ENCODE measurements at places on chromosomes 11 and 22.

DNA sequence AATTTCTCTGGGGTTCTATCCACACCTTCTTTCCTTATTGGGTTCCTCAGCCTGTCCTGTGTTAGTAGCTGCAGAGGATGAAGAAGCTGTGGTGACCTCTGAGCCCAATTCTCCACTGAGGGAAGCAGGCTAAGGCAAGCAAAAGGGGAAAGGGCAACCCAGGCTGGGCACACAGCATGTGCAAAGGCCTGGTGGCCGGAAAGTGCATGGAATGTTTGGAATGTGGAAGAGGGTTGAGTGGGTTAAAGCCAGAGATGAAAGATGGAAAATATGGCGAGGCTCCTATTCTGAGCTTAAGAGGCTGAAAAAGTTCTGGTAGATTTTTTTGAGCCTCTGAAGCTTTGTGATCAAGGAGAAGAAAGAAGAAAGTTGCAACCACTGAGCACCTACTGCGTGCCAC is 247.1 kb downstream of the MIAT start:
- DNase-seq = no peak

DNA sequence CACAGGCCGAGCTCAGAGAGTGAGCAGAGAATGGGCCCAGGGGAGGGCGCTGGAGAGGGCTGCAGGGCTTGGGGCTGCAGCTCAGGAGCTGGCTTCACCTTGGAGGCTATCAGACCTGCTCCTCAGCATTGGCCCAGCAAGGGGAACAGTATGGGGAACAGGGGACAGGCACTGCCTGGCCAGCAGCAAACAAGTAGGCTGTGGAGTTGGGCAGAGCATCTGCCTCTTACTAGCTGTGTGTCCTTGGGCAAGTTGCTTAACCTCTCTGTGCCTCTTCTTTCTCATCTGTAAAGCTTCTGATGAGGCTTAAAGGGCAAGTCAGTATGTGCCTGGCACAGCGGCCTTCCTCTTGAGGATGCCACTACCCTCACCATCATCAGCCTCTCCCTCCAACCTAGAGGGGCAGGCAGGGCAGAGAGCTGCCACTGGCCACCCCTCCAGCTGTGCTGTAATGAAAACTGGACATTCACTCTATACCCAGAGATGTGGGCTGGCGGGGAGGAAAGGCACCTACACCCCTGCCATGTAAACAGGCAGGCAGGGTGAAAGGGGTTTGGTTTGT is 7.5 kb upstream of the CDKN1C start:
- no peak for DNase-seq

- no peak for DNase-seq
These were observed 1804.0 kb upstream of the RAG2 start for GRCh38 chr11:38402063-38402462.

DNA sequence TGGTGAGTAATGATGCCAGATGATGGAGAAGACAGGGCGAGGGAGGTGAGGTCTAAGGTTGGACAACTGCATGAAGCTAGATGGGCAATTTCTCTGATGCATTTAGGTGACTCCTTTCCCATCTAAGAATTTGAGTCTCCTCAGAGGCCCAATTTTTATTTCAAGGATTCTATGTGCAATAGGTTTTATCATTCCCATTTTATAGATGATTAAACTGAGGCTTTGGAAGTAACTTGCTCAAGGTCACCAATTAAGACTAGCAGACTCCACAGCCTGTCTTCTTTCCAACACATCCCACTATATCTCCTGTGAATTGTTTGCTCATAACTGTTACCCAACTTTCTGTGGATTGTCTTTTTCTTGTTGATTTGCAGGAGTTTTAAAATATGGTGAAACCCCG is 28.5 kb downstream of the DSCAML1 start:
- no peak for DNase-seq

GRCh38 chr22:19533857-19534256 is 9.6 kb upstream of the CLDN5 start:
- DNase-seq = no peak

- no peak for DNase-seq
These were observed 9.9 kb upstream of the EIF4G2 start for GRCh38 chr11:10818594-10818993.

GRCh38 chr22:24090581-24090980 is 79.5 kb downstream of the CABIN1 start:
- DNase-seq = no peak

DNA sequence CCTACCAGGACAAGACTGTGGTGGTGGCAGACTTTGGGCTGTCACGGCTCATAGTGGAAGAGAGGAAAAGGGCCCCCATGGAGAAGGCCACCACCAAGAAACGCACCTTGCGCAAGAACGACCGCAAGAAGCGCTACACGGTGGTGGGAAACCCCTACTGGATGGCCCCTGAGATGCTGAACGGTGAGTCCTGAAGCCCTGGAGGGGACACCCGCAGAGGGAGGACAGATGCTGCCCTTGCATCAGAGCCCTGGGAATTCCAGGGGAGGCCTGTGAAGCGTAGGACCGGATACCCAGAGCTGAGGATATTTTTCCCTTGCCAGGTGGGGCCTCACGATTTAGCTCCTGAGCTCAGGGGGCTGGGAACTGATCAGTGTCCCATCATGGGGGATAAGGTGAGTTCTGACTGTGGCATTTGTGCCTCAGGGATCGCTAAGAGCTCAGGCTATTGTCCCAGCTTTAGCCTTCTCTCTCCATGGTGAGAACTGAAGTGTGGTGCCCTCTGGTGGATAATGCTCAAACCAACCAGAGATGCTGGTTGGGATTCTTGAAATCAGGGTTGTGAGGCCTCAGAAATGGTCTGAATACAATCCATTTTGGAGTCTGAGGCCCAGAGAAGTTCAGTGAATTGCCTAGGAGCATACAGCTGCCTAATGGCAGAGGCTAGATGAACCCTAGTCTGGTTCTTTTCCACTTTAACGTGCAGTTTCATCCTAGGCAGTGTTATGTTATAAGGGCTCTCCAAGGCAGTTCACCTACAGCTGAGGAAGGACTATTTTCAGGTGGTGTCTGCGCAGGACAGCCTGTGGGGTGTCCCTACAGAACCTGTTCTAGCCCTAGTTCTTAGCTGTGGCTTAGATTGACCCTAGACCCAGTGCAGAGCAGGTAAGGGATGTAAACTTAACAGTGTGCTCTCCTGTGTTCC is 19.5 kb downstream of the PIK3IP1 start:
- DNase-seq = peak; percentile 70

GRCh38 chr11:61162092-61162941 is 1.1 kb upstream of the VPS37C start:
- DNase-seq = peak; percentile 17

DNA sequence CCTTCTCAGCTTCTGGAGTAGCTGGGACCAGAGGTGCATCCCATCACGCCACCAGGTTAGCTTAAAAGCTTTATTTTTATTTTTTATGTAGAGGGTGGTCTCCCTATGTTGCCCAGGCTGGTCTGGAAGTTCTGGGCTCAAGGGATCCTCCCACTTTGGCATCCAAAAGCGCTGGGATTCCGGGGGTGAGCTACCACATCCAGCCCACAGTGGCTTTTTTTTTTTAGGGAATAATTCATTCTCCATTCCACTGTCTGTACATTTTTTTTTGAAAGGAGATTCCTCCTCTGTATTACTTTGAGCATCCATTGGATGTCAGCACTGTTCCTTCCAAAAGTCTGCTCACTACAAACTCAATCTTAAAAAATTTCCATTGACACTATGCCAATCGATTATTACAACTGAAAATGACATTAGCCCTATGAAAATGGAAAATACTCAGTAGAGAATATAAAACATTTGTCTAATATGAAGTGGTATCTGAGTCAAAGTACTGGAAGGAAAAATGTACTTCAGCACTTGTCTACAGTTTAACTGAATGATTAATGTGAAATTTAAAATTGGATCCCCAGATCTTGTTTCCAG is 1.3 kb upstream of the LPXN start:
- DNase-seq = peak; percentile 30

GRCh38 chr22:49958366-49958921 is 2.1 kb upstream of the PIM3 start:
- no peak for DNase-seq

DNA sequence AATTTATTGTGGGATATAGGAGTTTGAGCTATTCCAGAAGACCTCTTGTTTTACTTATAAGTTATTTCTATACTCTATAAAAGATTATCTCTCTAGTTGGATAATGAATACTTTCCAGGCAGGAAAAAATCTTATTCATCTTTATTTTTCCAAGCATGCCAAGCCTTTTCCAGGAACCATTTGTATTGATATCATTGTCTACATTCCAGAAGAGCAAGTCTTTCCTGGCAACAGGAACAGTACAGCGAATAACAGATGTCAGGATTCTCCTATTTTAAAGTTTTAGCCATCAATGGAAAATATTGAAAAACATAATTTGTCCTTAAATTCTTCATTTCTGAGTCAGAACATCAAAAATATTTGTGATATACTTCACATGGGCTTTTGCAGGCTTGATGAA is 5.2 kb upstream of the NXPE1 start:
- DNase-seq = no peak

DNA sequence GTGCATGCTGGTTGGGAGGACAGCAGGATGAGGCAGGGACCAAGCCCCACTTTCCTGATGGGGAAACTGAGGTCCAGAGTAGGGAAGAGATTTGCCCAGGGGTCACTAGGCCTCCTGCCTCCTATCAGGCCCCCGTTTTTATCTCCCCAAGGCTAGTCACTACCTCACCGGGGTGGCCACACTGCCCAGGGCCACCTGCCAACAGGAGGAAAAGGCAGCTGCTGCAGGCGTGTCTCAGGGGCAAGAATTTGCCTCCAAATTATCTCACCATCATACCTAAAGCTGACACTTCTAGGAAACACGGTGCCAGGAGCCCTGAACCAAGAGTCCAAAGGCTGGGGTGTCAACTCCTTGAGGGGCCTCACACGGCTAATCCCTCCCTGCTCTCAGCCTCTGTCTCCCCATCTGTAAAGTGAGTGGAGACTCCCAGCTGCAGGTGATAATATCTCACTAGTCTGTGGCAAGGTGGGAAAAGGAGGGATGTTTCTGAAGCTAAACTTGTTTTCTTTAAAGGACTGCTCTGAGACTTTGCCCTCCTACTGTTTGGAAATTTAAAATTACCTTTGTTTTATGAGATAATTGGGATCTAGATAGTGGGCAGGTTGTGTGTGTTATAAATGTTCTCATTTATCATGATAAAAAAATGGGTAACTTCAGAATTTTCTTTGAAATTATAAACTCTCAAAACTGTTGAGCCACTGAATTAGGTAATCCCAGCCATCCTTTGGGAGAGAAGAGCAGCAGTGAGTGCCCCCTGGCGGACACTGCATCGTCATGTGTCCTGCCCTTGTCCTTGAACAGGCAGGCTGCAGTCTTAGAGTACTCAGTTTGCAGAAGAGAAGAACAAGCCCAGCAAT is 60.0 kb downstream of the MYO7A start:
- DNase-seq = peak; percentile 79

DNA sequence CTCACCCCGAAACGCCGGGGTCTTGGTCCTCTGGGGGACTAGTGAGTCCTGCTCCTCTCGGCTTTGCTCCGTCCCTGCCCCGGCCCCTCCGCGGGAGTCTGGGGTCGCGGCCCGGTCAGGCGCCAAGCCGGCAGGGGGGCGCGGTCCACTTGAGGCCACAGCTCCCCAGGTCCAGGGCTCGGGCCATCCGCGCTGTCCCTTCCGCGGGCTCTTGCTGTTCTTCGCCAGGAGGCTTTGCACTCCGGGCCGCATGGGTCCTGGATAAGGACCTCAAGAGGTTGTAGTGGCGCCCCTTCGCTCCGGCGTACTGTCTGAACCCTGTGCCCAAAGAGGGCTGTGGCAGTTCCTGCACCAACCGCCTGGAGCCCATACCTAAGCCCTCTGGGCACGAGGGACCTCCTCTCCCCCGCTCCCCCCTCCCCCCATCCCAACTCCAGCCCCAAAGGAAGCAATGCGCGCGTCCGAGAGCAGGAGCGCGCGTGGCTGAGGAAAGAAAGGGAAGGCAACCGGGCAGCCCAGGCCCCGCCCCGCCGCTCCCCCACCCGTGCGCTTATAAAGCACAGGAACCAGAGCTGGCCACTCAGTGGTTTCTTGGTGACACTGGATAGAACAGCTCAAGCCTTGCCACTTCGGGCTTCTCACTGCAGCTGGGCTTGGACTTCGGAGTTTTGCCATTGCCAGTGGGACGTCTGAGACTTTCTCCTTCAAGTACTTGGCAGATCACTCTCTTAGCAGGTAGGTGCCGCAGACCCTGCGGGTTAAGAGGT is at the start of gene ADM:
Gene ADM, plus strand, starts transcription at position 579 of the 767 bp plus-strand sequence. CDS start 628 bp downstream, outside the sequence.
- peak; percentile 71 for DNase-seq

GRCh38 chr11:70481625-70482528 is 83.5 kb downstream of the CTTN start:
- DNase-seq = no peak

DNA sequence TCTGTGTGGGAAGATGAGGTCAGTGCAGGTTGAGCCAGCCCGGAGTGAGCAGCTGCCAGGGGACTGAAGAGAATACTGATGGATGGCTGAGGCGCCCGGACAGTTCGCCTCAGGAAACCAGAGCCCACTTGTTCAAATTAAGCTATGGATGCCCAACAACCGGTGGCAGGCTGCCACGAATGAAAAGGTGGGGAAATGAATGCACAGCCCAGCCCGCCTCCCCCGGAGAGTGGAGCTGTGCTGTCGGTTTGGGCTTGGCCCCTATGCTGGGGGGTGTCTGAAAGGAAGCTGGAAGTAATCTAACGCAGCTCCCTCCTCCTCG is 21.9 kb downstream of the HSPA8 start:
- DNase-seq = no peak

- DNase-seq = no peak
These were observed 14.1 kb downstream of the TNKS1BP1 start for GRCh38 chr11:57310630-57311086.

DNA sequence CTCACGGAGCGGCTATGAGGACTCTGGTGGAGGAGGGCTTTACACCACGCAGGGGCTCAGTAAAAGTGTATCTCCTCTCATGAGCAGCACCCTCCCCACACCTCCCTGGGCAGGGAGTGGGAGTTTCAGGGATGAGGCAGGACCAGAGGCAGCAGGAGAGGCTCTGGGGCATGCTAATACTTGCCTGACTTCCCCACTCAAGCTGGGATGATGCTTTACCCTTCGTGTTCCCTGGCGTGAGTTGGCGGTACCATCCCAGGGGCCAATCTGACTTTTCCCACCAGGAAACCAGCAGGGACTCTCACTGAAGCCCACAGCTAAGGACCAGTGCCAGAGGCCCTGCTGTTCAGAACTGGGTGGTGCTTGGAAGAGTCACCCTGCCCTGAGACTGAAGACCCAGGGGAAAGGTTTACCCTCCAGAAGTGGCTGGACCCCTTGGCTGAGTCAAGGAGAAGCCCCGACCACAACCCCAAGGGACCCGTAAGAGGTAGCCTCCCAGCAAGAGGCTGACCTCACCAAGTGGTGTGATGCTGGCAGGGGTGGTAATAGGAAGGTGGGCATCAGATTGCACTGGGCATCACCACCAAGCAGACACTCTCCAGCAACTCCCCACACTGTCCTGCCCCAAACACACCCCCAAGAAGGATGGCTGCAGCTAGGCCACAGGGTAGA is 65.6 kb downstream of the THAP12 start:
- DNase-seq = no peak

- no peak for DNase-seq
These were observed 2.0 kb downstream of the TOP3B start for GRCh38 chr22:21980547-21980946.
